D341Med (cell line): ENCODE measurements at places on chromosomes 6 and 20.

DNA sequence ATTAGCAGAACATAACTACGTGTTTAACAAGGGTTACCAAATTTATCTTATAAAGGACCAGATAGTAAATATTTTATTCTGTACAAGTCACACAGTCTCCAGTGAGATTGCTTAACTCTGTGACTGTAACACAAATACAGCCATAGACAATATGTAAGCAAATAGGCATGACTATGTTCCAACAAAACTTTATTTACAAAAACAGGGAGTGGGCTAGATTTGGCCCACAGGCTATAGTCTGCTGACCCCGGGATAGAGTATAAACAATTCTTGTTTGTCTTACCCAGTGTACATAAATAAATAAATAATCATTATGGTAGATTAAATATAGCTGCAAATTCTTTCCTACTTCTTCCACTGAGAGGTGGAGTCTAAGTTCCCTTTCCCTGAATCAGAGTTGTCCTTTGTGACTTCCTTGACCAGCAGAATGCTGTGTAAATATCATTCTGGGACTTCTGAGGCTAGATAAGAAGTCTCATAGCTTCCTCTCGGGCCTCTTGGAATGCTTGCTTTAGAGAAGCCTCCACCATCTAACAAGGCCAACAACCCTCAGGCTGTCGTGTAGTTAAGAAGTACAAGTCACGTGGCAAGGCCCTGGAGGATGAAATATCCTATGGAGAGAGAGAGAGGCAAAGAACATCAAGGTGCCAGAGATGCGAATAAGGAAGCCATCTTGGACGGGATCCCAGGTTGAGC, 59.1 kb upstream of the TMEM244 start:
- DNase-seq: no peak

DNA sequence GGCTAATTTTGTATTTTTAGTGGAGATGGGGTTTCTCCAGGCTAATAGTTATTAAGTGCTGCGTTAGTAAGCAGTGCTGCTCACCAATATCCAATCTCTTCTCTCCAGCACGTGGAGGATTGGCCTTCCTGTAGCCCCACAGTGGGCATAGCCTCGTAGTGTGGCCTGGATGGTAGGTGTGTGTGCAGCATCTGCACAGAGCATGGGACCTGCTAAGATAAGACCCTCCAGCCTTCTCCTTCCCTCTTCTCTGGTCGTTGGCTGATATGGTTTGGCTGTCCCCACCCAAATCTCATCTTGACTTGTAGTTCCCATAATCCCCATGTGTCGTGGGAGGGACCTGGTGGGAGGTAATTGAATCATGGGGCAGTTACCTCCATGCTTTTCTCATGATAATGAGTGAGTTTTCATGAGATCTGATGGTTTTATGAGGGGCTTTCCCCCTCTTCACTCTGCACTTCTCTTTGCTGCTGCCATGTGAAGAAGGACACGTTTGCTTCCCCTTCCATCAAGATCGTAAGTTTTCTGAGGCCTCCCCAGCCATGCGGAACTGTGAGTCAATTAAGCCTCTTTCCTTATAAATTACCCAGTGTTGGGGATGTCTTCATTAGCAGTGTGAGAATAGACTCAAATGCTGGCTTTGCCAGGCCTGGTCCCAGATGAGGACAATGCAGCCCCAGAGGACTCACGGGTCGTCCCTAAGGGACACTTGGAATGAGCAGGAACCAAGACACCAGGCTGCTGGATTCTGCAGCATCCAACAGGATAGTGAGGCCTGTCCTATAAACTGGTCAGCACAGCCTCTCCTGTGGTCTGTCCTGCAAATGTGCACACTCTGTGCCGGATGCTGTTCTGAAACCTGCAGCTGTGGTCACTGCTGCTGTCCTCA, 63.4 kb upstream of the AFDN start:
- no peak for DNase-seq

DNA sequence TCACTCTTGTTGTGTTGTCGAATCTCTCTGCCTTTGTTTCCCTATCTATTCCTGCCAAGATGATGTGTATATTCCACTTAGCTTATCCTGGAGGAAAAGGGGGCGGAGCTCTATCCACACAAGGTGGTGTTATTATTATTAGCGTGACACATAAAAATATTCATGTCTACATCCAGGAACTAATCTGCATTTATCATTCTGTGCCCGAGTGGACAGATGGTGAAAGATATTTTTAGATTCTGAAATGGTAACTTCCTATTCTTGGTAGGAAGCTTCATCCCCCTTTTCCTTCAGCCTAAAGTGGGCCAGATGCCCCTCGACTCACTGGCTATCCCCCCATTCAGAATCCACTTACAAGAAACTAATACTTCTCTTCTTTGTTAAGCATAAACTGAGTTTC, 2.0 kb downstream of the XKR7 start:
- no peak for DNase-seq

DNA sequence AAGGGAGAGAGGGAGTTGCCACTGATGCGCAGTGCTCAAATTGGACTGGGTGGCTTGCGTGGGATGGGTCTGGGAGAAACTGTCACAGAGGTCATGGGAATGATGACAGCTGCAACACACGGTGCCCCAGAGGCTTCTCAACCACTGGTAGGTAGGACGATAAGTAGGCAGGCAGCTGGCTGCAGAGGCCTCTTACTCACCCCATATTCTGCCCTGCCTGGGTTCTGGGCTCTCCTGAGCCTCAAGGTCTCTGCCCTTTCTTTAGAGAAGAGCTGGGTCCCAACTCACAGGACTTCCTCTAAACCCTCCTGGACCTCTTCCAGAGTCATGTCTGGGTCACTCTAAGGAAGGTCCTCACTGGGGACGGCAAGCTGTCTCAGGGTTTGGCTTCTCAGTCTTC, 37.2 kb upstream of the RNF24 start:
- DNase-seq: no peak

GRCh38 chr20:16100767-16101166, 472.5 kb downstream of the KIF16B start:
- DNase-seq: no peak

- DNase-seq: no peak
Observed at GRCh38 chr6:74259981-74260380, 564.0 kb downstream of the CD109 start.

- DNase-seq: peak; percentile 72
Observed at GRCh38 chr20:53578492-53579222, 15.0 kb downstream of the ZNF217 start.

DNA sequence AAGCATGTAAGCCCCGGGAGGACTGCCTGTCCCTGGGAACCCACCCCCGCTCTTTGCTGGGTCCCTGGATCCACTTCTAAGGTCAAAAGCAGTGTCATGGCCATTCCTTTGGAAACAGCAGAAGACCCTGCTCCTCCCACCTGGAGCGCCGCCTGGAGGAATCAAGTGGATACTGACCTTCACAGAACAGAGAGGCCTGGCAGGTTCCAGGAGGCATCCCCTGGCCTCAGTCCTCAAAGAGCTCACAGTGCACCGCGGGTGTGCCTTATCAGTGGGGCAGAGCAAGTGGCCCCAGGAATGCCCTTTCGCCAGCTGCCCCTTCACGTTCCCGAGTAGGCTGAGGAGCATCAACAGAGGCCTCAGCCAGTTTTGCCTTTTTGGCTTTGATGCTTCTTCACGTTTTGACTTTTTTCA, 11.1 kb upstream of the SLC4A11 start:
- DNase-seq: peak; percentile 66

- DNase-seq: no peak
Observed at GRCh38 chr6:73580247-73581149, 59.7 kb upstream of the EEF1A1 start.
